ENCODE measurements at places on chromosomes 2 and 18.

- DNase-seq, result no peak
Measured at GRCh38 chr2:149926149-149926548, 338.6 kb upstream of the MMADHC start.

GRCh38 chr2:120622886-120623753 is 112.5 kb upstream of the GLI2 start:
- no peak for DNase-seq

- DNase-seq, result no peak
Measured at GRCh38 chr2:159152128-159152778, 134.2 kb downstream of the WDSUB1 start.

DNA sequence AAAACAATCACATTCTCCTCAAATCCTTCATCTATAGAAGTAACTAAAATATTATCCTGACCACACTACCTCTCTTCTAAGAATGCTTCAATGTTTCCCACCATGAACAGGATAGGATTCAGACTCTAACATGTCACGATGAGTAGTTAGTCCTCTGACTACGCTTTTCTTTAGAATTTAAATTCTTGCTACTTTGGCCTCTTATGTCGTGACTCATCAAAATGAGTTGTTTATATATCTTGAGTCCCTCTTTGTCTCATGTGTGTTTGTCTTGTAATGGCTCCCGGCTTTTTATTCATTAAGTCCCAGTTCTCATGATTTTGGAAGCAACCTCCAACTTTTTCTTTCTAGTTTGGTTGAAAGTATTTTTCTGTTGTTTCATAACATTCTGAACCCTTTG is 1289.2 kb downstream of the DSC3 start:
- peak; percentile 3 for DNase-seq

DNA sequence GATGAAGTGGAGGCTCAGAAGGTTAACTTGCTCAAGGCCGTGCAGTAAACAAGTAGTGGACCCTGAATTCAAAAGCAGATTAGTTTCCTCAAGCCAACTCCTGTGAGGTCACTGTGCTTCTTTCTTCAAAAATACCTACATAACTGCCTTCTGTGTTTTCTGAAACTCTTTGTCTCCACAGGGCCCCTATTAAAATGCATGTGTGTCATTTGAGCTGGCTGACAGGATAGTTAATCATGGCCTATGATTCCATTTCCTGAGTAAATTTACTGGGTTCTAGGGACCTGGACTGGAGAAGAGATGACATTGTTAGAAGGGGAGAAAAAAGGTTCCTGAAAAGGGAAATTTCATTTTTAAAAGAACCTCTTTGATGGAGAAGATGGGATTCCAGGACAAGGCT is 12.9 kb upstream of the DTNA start:
- no peak for DNase-seq

GRCh38 chr2:121539750-121540469 is 9.2 kb downstream of the RNU4ATAC start:
- DNase-seq, result no peak

GRCh38 chr18:10558243-10558966 is 32.6 kb downstream of the NAPG start:
- no peak for DNase-seq

DNA sequence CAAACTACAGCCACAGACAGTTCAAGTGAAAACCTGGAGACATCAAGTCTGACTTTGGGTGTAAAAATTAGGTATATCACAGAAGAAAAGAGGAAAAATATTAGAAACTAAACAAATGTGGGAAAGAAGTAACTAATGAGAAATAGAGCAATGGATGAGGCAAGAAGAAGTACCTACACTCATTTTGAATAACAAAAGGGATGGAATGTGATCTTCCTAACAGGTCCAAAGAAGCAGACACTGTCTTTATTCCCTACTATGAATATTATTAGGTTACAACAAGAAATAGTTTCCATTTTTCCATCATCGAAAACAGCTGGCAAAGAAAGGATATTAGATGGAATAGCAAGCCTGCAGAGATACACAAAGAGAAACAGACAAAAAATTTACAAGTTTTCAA is 486.3 kb upstream of the FSHR start:
- DNase-seq, result no peak

DNA sequence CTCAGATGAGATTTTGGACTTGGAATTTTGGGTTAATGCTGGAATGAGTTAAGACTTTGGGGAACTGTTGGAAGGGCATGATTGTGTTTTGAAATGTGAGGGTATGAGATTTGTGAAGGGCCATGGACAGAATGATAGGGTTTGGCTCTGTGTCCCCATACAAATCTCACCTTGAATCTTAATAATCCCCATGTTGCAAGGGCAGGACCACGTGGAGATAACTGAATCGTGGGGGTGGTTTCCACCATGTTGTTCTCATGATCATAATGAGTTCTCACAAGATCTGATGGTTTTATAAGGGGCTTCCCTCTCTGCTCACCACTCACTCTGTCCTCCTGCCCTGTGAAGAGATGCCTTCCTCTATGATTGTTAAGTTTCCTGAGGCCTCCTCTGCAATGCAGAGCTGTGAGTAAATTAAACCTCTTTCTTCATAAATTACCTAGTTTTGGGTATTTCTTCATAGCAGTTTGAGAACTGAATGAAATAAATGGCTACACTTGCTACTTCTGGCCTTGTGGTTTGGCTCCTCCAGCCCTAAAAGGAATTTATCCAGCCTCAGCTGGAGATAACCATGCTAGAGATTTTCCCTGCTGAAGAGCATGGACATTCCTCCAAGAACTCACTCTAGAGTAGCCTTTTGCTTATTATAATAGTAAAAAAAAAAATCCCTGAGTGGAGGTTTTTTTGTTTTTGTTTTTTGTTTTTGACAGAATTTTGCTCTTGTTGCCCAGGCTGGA is 144.3 kb upstream of the TFPI start:
- peak; percentile 64 for DNase-seq

- DNase-seq, result no peak
Measured at GRCh38 chr2:132538331-132538855, 121.8 kb downstream of the GPR39 start.

- DNase-seq, result no peak
Measured at GRCh38 chr2:100218552-100218951, 76.2 kb upstream of the AFF3 start.

All from astrocyte of the cerebellum (primary cell).